Esophagus squamous epithelium (tissue), 5 donors: ENCODE measurements at places on chromosomes 5 and 9.

DNA sequence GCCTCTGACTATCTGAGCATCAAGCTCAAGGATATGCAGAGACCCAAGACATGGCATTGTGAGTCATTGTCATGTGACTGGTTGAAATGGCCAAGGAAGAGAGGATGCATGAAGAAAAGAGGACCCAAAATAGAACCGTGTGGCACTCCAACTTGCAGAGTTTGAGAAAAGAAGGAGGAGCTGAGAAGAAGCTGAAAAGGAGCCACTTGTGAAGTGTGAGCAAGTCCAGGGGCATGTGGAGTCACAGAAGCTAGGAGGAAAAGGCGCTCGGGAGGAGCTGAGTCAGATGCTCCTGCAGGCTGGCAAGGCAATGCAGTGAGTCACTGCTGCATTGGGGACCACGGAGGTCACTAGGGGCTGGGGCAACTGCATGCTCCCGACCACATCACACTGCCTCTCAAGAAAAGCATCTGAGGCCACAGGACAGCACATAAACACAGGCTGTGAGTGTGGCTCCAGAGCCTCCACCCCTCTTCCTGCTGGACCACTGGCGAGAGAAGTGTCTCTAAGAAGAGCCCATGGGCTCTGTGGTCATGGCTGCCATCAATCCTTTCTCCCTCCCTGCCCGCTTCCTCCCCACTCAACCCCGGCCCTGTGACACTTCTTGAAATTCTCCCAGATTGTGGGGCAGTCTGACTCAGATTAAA, 197.6 kb downstream of the DRD1 start:
- DNase-seq: no peak

DNA sequence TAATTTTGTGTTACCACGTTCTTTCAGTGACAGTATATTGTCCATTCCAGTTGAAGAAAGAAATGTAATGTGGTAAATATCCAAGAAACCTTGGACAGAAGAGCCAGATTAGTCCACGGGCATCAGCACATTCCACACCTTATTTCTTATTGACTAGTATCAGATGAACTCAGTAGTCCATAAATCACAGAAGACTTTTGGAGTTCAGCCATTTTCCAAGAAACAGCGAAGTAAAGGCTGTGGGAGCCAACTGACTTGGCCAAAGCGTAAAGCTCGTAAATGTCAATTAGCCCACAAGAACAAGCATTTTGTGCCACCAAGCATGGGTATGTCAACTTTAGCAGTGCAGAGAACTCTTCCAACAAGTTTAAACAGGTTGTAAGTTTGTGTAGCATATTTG, 60.2 kb upstream of the STARD4 start:
- no peak for DNase-seq

DNA sequence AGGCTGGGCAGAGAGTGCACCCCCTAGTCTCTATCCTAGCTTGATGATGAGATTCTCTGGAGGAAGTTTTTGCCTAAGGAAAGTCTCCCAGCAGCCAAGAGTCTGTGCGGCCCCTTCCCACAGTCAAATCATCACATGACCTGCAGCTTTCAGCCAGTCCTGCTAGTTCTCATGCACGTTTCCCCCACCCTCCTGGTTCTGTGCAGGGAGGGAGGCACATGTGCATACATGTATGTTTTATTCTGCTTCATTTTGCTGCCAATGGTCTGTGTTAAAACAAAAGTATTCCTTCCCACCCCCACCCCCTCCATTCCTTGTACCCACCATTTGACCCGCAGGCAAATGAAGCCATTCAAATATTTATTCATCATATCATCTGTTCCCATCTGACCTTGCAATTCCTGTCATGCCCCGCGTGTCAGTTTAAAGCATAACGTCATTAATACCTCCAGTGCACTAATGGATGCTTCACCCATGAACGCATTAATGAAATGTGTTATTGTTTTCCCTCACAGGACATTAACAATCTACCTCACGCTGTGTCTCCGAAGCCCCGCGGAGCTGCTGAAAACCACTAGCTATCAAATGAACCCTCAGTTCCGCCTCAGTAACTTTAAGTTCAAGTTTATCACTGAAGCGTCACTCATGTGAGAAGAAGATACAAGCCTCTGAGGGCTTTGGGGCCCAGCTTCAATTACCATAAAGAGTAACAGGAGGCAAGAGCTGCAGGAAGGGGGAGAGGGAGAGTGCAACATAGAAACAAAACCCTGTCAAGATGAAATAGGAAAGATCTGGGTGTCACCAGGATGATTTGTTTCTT, 139.6 kb downstream of the RASEF start:
- no peak for DNase-seq

DNA sequence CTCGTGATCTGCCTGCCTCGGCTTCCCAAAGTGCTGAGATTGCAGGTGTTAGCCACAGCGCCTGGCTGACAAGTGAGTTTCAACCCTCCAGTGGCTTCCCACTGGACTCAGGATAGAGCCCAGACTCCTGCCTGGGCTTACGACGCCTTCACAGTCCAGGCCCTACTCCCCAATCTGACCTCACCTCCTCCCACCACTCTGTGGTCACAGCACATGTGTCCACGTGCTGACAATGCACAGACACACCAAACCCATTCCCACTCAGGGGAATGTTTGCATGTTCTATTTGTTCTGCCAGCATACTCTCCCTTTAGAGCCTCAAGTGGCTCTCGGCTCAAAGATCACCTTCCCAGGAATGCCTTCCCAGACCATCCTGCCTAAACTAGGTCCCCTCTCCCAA, 31.1 kb upstream of the TRIM14 start:
- DNase-seq: no peak

- DNase-seq: no peak
These were observed 408.5 kb downstream of the PTPRD start for GRCh38 chr9:10204276-10204675.

- DNase-seq: no peak
These were observed 59.1 kb upstream of the C5orf58 start for GRCh38 chr5:170173647-170174046.

DNA sequence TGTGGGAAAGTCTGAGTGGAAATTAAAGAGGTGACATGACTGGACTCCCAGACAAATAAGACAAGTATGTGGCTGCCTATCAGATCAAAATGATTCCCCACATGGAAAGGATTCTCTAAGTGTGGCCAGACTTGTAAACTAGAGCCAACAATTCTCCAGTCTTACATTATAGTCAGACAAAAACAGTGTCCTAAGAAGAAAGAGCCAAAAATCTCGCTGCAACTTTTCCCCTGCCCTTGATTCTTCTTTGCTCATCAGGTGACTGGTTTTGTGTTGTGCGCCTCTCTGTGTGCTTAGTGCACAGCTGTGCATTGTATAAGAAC, 164.2 kb upstream of the TARS1 start:
- no peak for DNase-seq

DNA sequence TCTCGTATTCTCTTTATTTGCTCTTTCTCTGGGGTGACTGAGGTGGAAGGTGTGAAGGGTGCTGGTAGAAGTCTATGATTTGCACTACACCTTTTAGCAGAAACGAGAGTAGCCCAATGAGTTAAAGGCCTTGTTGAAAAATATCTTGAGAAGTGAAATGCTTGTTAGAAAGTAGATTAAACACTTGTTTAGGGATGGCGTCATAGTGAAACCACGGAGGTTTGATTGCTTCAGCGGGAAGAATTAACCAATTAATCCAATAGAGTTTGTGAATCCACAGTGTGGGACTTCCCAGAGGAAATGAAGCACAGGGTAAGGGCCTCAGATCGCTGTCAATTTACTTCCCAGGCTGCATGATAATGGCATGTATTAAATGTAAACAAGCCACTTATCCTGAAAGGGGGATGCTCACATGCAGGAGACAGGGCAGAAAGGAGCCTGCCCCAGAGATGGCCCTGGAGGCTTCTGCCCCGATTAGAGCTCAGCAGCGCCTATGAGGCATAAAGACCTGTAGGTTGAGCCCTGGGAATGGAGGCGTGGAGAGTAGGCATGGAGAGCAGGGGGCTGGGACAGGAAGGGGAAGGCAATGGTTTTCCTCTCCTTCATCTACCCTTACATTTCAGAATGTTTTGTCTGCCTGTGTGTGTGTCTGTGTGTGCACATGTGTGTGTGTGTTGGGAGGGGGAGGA, 1.5 kb downstream of the FAM170A start:
- DNase-seq: no peak

DNA sequence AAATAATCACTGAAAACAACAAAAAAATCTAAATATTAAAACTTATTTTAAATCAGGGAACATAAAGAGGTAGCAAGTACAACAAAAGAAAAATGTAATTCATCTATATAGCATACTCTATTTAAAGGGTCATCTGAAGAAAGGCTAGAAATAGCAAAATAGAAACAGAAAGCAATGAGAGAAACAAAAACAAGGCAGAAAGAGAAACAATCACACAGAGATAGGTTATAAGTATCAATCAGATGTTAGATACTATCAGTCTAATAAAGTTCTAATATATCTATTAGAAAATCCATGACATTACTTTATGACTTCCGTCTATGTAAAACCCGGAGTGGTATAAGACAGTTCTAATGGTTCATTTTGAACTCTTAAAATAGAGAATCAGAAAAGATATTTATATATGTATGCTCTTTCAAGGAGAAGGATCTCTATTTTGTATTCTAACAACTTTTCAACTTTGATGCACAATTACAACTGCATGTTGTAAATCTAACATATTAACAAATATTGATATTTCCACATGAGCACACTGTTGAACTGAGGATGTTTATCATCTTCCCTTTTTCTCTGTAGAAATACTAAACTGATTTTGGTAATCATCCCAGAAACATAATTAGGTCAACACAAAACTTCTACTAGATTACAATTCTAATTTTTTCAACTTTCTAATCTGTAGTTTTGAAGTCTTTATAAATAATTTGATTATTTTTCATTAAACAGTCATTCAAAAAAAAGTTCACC, 15.8 kb downstream of the RICTOR start:
- DNase-seq: no peak

- DNase-seq: no peak
These were observed 1.2 kb upstream of the MEGF9 start for GRCh38 chr9:120715389-120715924.

GRCh38 chr5:73382401-73382740, 66.2 kb downstream of the FOXD1 start:
- DNase-seq: no peak

DNA sequence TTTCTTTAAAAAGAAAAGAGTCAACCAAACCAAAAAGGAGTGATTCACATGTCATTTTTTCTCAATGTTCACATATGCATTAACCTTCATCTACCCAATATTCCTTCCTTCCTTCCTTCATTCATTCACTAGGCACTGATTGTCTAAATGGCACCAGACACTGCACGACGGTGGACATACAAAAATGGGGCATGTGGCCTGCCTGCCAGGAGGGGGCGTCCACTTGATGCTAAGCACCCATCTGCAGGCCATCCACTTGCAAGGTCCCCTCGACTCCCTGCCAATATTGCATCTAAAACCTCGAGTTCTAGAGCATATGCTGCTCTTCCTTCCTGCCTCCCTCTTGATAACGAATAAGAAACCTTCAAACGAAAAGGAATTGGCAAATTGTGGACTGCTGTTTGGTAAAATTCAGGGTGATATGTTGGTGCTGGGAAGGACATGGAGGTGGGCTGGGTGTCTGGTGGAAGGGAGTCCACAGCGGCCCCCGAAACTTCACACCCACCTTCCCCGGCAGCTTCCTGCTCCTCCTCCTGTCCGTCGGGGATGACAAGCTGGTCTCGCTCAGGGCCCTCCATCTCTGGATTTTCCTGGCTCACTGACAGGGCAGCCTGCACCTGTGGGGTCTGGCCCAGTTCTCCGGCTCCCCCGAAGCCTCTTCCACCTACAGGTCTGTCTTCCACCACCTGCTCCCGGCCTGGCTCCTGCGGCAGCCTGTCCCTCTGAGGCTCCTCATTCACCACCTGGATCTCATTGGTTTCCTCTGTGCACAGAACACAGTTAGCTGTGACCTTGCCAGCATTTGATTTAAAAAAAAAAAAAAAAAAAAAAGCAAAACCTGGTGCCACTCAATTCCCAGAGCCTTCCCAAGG, 64.3 kb downstream of the GOLM1 start:
- no peak for DNase-seq

- DNase-seq: no peak
These were observed 10.6 kb downstream of the C1QTNF2 start for GRCh38 chr5:160359816-160360215.

GRCh38 chr5:181241393-181241975, 2.2 kb downstream of the RACK1 start:
- DNase-seq: no peak

DNA sequence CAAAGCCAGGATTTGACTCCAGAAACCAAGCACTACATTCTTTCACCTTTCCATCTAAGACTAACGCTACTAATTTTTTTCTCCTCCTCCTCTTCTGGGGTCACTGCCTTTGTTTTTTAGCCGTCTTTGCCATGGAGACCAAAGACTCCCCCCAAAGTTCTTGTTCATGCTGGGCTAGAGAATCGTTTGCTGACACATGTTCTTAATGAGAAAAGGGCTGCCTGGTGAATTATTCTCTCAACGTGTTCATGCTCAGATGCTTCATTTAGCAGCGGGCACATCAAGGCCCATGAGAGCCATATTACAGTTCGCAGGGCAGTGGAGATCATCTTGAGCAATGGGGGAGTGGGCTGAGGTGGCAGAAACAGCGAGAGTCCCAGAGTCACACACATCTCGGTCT, 134.9 kb downstream of the SLIT3 start:
- no peak for DNase-seq

- DNase-seq: no peak
These were observed 110.4 kb upstream of the NR5A1 start for GRCh38 chr9:124617477-124618141.

- no peak for DNase-seq
These were observed 129.9 kb downstream of the BOD1 start for GRCh38 chr5:173486355-173487225.

DNA sequence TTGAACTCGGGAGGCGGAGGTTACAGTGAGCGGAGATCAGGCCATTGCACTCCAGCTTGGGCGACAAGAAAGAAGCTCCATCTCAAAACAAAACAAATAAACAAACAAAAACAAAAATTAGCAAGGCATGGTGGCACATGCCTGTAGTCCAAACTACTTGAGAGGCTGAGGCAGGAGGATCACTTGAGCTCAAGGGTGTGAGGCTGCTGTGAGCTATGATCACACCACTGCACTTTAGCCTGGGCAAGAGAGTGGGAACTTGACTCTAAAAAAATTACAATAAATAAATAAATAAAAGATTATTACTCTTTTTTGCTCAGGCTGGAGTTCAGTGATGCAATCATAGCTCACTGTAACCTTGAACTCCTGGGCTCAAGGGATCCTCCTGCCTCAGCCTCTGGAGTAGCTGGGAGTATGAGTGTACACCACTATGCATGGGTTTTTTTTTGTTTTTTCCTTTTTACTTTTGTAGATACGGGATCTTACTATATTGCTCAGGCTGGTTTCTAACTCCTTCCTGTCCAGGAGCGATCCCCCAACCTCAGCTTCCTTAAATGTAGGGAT, 9.0 kb upstream of the DCP2 start:
- no peak for DNase-seq

- DNase-seq: no peak
These were observed 16.6 kb downstream of the STOM start for GRCh38 chr9:121353241-121354061.

- no peak for DNase-seq
These were observed 207.6 kb downstream of the FSTL4 start for GRCh38 chr5:133404724-133405123.

GRCh38 chr5:143842920-143843319, 31.0 kb downstream of the HMHB1 start:
- DNase-seq: no peak
